ENCODE measurements at places on chromosomes 3 and 15.

- no peak for DNase-seq
These were observed 22.7 kb downstream of the APH1B start for GRCh38 chr15:63299943-63300575.

DNA sequence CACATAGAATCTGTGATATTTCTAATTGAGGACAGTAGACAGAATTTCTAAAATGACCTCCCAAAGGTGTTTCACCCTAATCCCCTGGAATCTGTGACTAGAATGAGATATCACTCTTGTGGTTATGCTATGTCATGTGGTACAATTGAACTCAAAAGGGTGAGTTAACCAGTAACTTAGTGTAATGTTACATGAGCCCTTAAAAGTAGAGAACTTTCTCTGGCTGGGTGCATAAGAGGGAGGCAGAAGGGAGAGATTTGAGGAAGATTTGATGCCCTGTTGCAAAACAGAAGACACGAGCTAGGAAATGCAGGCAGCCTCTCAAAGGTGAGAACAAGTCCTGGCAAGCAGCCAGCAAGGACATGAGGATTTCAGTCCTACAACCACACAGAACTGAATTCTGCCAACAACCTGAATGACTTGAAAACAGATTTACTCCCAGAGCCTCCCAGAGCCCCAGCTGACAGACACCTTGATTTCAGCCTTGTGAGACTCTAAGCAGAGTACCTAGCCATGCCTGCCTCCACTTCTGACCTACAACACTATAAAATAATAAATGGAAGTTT is 160.3 kb downstream of the MTHFS start:
- DNase-seq = no peak

DNA sequence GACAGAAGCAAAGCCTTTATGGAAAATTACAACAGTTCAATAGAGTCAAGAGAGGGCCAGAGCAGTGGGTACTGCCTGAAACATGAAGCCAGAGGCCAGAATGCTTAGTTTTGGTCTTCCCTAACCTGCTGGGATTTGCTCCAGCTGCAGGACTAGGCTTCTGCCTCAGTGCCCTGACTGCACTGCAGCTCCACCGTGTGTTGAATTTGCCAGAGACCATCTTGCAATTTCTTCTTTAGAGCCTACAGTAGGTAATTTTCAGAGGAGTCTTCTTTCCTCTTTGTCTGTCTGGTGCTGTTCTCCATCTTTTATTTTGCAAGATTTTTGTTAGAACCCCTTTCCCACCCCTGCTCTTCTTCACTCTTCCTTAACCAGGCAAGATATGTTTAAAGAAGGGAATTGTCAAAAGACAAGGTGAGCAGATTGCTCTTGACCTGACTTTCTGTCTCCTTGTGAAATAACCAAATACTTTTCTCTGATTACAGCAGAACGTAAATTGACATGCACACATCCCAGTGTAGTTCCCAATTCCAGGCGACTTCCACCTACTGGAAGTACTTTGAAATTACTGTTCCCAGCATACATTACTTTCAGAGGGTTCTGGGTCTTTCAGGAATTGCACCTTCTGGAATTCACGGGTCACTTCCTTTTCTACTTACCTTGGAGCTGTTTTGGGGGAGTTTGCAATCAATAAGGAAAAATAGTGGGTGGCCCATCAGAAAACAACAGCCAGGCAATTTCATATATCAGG is 161.2 kb downstream of the MINAR1 start:
- DNase-seq = no peak

DNA sequence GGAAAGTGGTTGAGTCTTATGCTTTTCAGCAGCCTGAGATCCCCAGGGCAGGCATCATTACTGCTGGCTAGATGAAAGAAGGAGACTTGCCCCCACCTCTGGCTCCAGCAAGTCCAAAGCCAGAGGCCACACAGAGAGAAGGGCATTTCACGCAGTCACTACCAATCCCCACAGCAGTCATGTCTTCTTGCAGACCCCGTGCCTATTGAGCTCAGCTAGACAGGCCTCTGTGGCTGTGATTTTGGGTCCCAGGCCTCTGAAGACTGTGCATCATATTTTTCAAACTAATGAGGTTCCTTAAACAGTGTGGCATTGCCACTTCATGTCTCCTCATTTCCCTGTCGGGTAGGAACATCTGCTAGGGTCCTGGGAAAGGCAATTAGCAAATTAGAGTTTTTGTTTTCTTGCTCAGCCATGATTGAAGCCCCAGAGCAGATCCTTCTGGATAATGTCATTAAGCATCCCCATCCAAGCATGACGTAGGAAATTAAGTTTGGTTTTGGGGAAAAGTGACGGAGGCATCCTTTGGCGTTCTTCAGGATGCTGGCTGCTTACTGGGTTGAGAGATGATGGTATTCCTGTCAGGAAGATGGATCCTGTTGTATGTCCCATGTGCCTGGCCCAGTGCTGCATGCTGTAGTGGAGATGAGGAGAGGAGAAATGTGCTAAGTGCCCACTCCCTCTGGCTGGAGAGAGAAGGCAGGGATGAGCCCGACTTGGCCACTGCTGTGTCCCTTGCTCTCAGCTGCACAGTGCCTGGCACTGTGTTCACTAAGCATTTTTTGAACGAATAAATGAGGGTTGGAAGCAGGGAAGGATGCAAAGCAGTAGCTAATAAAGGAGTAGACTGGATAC is 7.0 kb downstream of the SPSB4 start:
- DNase-seq = peak; percentile 18

DNA sequence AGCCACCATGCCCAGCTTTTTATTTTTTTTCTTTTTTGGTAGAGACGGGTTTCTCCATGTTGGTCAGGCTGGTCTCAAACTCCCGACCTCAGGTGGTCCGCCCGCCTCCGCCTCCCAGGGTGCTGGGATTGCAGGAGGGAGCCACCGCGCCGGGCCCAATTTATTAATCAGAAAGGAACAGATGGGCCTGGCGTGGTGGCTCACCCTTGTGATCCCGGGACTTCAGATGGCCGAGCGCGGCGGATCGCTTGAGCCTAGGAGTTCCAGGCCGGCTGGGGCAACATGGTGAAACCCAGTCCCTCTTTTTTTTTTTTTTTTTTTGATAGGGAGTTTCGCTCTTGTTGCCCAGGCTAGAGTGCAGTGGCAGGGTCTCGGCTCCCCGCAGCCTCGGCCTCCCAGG is 64.6 kb downstream of the GOLGA6L7 start:
- DNase-seq = no peak

GRCh38 chr3:36837089-36837488 is 72.7 kb upstream of the DCLK3 start:
- DNase-seq = no peak

GRCh38 chr15:77719450-77719849 is 86.7 kb upstream of the LINGO1 start:
- no peak for DNase-seq

DNA sequence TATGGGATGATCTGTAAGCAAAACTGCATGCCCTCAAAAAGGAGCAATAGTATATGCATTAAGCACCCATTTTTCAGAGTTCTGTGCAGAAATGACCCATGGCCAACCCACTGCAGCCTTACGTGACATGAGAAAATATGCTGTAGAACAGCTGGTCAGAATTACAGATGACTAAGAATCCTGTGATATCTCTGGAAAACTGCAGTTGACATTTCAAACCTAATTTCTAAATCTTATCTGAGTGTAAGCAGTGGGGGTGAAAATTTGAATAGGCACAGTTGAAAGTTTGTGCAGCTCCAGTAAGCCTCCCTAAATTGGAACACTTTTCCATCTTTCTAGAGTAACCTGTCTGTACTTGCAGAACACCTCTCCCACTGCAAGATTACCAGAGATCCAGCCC is 28.7 kb upstream of the COL6A6 start:
- no peak for DNase-seq

GRCh38 chr3:124791639-124792151 is 61.4 kb downstream of the UMPS start:
- DNase-seq = no peak

GRCh38 chr3:14404631-14405359 is 2.4 kb downstream of the SLC6A6 start:
- DNase-seq = no peak

DNA sequence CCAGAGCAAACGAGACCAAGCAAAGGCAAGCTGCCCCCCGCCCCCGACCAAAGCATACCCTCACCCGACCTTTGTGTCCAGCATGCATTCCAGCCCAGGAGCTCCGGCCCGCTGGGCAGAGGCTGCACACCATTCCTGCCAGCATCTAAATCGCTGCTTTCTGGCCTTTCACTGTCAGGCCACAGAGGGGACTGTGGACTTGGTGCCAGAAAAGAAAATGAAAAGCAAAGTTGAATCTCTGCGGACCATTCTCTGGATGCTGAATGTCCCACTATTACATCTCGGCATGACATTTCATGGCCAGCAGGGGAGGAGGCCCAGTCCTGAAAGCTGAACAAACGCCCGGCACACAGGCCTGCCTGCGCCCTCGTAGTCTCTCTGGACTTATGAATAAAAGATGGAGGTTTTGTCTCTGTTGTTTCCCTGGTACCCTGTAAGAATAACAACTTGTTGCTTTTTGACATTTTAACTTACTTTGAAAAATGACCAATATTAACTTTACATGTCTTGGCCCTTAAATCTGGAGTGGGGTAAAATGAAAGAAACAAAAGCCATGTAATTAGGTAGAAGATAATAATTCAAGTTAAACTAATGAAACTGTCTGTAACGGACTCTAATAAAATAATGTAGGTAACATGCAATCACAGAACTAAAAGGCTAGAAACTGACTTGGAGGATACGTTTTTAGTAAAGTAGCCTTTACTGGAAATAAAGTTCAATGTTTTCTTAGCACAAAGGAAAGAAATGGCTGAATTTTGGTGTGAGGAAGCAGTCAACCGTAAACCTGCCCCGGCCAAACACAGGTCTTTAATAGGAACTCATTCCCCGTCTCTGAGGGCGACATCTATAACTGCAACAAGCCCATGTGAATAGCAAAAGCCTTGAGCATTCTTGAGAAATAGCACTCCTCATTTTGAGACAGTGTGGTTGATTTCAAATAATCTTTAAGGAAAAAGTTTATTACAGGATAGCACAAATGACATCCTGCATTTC is 12.7 kb downstream of the IL17RD start:
- no peak for DNase-seq

DNA sequence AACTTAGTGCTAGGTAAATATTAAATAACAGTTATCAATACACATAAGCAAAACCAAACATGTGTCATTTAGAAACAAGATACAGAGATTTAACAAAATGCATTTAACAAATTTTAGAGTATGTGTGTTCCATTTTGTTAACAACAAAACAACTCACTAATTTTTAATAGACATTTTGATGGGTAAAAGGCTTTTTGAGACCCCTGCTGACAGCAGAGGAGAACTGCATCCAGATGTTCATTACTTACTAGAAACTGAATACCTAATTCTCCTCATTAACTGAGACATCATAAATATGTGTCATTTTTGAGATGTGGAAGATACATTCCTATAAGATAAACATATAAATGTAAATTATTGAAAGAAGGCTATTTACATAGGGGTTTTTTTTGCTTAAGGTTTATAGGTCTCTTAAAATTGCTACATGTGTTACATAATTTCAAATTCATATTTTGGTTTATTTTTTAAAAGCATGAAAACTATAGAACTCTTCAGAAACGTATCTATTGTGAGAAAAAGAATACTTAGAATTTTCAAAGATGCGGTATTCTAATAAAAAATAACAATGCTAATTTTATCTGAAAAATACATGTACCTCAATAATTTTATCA is 1009.8 kb downstream of the TUSC7 start:
- no peak for DNase-seq

DNA sequence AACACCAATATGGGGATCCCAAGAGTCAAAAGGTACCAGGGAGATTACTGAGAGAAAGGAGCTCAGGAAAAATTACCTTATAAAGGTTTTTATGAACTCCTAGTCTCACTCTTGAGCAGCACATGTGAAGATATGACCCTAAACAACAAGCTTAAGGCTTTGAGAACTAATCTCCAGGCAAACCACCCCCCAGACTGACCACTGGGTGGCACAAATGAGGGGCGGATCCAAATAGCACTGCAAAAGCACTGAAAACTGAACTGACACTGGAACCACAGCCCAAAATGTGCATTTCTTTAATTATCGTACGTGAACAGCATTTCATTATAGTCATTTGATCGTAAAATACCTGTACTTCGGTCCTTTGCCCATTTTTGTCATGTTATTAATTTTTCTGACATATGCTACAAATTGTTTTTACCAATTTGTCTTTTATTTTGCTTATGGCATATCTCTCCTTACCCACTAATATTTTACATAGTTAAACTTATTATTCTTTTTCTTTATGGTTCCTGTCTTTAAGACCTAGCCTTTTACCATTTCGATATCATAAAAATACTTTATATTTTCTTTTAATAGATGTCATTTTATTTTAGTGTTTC is 31.5 kb upstream of the TFDP2 start:
- no peak for DNase-seq

- DNase-seq = no peak
These were observed 274.4 kb downstream of the TLE3 start for GRCh38 chr15:69823223-69823907.

- no peak for DNase-seq
These were observed 6.3 kb downstream of the ADGRG7 start for GRCh38 chr3:100615684-100616083.

DNA sequence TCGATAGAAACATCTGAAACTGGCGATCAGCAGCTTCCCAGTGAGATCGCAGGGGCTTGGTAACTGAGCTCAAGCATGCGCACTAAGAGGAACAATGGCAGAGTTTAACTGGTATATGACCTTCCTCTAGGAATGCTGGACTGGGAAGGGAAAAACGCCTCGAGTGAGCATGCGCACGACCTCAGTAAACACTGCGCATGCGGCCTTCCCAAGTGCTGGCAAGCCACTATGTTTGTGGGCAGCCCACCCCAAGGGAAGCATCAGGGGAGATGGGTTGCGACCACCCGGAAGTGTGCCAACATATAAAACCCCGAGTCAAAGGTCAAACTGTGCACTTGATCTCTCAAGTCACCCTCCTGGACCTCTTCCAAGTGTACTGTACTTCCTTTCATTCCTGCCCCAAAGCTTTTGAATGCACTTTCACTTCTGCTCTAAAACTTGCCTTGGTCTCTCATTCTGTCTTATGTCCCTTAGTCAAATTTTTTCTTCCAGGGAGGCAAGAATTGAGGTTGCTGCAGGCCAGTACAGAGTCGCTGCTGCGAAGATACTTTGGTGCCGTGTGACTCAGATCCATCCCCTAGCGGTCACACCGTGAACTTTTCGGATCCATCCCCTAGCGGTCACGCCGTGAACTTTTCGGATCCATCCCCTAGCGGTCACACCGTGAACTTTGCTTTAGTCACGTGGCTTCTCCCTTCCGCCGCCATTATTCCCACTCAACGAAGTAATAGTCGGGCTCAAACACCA is 243.3 kb downstream of the FAM43A start:
- DNase-seq = no peak

Data from left lobe of liver (tissue), 2 donors.